ENCODE measurements at places on chromosomes 7 and 10.

- H3K4me3 ChIP-seq: no peak overlapping the region
- no peak for DNase-seq
- no peaks in the 10 kb centered on the region for H3K27me3 ChIP-seq
- H3K4me1 ChIP-seq: peaks cover 9% of the 10 kb centered on the region
These were observed 145.9 kb downstream of the SH3PXD2A start for GRCh38 chr10:103709341-103709920.

DNA sequence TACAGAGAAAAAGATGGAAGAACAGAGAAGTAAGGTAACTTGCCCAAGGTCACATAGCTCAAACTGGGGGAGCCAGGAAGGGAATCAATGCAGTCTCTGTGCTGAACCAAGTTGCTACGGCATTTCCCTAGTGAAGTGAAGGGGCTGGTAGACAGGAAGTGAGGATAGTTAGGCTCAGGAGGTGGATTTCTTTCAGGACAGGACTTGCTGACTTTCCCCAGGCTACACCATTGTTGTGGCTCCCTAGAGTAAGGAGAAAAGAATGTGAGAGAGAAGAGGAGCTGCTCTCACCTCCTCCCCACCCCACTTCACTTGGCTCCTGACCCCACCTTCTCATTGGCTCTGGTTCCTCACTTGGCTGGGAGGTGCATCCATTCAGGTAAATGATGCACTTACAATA, 316.9 kb downstream of the INHBA start:
- H3K27ac ChIP-seq: no peak overlapping the region
- H3K4me3 ChIP-seq: no peak overlapping the region
- H3K4me1 ChIP-seq: no peaks in the 10 kb centered on the region
- H3K36me3 ChIP-seq: no peaks in the 10 kb centered on the region
- no peaks in the 10 kb centered on the region for H3K27me3 ChIP-seq
- no peak for DNase-seq

- H3K27ac ChIP-seq: no peak overlapping the region
- no peaks in the 10 kb centered on the region for H3K36me3 ChIP-seq
- no peak overlapping the region for H3K4me3 ChIP-seq
- H3K27me3 ChIP-seq: no peaks in the 10 kb centered on the region
These were observed 118.6 kb upstream of the PARD3 start for GRCh38 chr10:34933676-34934075.

GRCh38 chr10:86179961-86180360, 186.6 kb downstream of the GRID1 start:
- H3K36me3 ChIP-seq: no peaks in the 10 kb centered on the region
- no peak overlapping the region for H3K4me3 ChIP-seq

- DNase-seq: no peak
- H3K36me3 ChIP-seq: peaks cover 42% of the 10 kb centered on the region
- H3K4me3 ChIP-seq: peak overlapping the region; percentile 60
- H3K27me3 ChIP-seq: peaks cover 22% of the 10 kb centered on the region
- peaks cover 36% of the 10 kb centered on the region for H3K4me1 ChIP-seq
These were observed 2.9 kb downstream of the NPM3 start for GRCh38 chr10:101780187-101780817.

GRCh38 chr10:106043863-106044262, 1120.6 kb downstream of the SORCS1 start:
- DNase-seq: no peak
- H3K4me1 ChIP-seq: no peaks in the 10 kb centered on the region
- no peak overlapping the region for H3K27ac ChIP-seq
- no peaks in the 10 kb centered on the region for H3K27me3 ChIP-seq
- no peaks in the 10 kb centered on the region for H3K36me3 ChIP-seq

- no peak overlapping the region for H3K27ac ChIP-seq
- H3K27me3 ChIP-seq: no peaks in the 10 kb centered on the region
- DNase-seq: no peak
- no peaks in the 10 kb centered on the region for H3K36me3 ChIP-seq
- H3K4me3 ChIP-seq: no peak overlapping the region
These were observed 12.2 kb upstream of the CHST15 start for GRCh38 chr10:124105594-124105993.

DNA sequence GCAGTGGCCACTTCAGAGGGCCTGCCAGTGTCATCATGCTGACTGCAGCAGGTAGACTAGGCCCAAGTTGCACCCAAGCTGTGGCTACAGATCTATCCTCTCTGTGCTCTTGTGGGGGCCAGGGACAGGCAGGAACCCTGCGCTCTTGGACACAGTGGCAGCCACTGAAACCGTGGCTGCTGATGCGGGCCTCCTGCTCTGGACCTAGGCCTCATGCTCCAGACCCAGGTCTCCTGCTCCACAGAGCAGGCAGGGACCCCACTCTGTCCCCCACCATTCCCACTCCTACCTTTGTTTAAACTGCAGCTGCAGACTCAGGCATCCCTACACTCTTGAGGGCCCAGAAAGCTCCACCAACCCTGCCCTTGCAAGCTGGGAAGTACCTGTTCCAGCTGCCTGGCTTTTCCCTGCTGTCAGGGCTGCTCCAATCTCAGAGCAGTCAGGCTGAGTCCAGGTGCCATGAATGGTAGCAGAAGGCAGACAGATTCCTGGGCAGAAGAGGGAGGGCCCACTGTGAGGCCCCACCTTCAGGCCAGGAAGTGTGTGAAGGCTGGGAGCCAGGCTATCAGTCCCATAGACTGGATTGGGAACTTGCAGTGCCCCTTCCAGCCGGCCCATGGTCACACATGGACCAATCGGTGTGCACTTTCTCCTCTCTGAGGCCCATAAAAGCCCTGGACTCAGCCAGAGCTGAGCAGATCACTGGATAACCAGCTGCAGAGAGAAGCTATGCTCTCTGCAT, 634.0 kb upstream of the SEMA3D start:
- no peak overlapping the region for H3K27ac ChIP-seq
- no peaks in the 10 kb centered on the region for H3K4me1 ChIP-seq
- no peak for DNase-seq
- H3K27me3 ChIP-seq: no peaks in the 10 kb centered on the region
- H3K4me3 ChIP-seq: no peak overlapping the region
- no peaks in the 10 kb centered on the region for H3K36me3 ChIP-seq

- H3K27me3 ChIP-seq: no peaks in the 10 kb centered on the region
- H3K27ac ChIP-seq: no peak overlapping the region
- H3K4me1 ChIP-seq: no peaks in the 10 kb centered on the region
- no peak overlapping the region for H3K4me3 ChIP-seq
These were observed 8.6 kb downstream of the MUC3A start for GRCh38 chr7:100957832-100958421.

GRCh38 chr7:37376386-37376785, 72.3 kb downstream of the ELMO1 start:
- H3K36me3 ChIP-seq: peaks cover 30% of the 10 kb centered on the region
- H3K27ac ChIP-seq: peak overlapping the region; percentile 66
- peaks cover 28% of the 10 kb centered on the region for H3K4me1 ChIP-seq
- H3K4me3 ChIP-seq: no peak overlapping the region
- no peak for DNase-seq

- no peak overlapping the region for H3K4me3 ChIP-seq
- no peaks in the 10 kb centered on the region for H3K27me3 ChIP-seq
- no peak for DNase-seq
- peaks cover 50% of the 10 kb centered on the region for H3K4me1 ChIP-seq
These were observed 528.6 kb downstream of the GATA3 start for GRCh38 chr10:8583096-8583495.

GRCh38 chr10:86260564-86260963, 106.0 kb downstream of the GRID1 start:
- DNase-seq: no peak
- H3K27ac ChIP-seq: no peak overlapping the region
- H3K4me1 ChIP-seq: no peaks in the 10 kb centered on the region
- no peaks in the 10 kb centered on the region for H3K36me3 ChIP-seq
- H3K4me3 ChIP-seq: no peak overlapping the region

GRCh38 chr7:81120803-81121202, 202.0 kb upstream of the SEMA3C start:
- no peaks in the 10 kb centered on the region for H3K36me3 ChIP-seq
- no peaks in the 10 kb centered on the region for H3K27me3 ChIP-seq
- no peak overlapping the region for H3K4me3 ChIP-seq

DNA sequence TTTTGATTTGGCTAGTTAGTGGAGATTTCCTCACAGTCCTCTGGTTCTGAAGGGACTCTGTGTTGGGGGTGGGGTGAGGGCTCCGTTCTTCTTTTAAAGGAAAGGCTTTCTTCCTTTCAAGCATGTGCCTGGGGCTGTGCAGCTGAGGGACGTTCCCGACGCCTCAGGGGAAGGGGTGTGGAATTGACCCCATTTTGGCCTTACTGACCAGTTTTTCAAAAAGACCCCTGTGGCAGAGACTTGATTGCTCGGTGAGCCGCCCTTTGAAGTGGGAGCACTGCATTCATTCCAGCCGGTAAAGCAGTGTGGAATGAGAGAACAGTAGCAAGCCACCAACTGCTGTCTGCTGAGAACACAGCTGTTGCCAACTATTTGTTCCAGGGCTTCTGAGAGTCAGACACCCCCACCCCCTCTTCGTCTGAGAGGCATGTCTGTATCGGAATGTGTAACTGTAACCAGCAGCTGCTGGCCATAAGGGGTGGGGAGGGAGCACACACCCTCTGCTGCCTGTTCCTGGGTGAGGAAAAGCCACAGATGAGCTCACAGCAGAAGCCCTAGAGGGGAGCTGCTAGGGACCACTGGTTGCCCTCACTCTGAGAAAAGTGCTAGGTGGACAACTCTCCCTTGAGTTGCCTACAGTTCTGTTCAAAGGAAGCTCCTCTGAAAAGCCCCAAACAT, 33.2 kb downstream of the WBP1L start:
- H3K36me3 ChIP-seq: peaks cover 20% of the 10 kb centered on the region
- no peak overlapping the region for H3K27ac ChIP-seq
- no peak for DNase-seq
- H3K4me3 ChIP-seq: no peak overlapping the region
- peaks cover 32% of the 10 kb centered on the region for H3K4me1 ChIP-seq

DNA sequence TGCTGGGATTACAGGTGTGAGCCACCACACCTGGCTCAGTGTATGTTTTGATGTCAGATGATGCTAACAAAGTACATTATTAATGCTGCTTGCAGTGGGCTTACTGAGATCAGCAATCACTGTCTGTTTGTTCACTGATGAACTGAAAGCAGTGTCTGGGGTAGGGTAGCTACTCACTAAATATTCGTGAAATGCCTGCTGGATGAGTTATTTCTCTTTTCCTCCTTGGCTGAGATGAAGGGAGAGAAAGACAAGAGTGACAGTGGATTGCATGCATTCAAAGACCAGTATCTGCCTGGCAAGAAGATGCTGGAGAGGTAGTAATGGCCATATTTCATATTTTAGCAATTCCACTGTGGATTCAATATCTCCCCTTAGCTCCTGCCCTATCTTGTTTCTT, 32.3 kb downstream of the FAM107B start:
- H3K36me3 ChIP-seq: peaks cover 26% of the 10 kb centered on the region
- peak overlapping the region; percentile 76 for H3K27ac ChIP-seq
- no peaks in the 10 kb centered on the region for H3K27me3 ChIP-seq
- DNase-seq: no peak
- peaks cover 36% of the 10 kb centered on the region for H3K4me1 ChIP-seq

Measured in activated T-helper 2 cell treated with anti-CD3 and anti-CD28 coated beads, Interferon-gamma antibody, Interleukin-2, Interleukin-4, amounts not matched to agents 10 μg/mL and 5 μg/mL and 100 μg/mL, durations not matched to agents 14 hours and 24 hours and 36 hours (primary cell).